ENCODE measurements at places on chromosomes 6 and 20. TPM values are rescaled to one million over a fixed set of nuclear protein-coding genes. Genes with fewer than 3 reads are reported as not detected.

Gene PHACTR2
- 14.6 TPM for total RNA-seq

Gene UNC5CL
- not detected for total RNA-seq

Gene NKX2-2
- 3.7 TPM for total RNA-seq

Gene OXT
- not detected for total RNA-seq

Gene SEMG1
- total RNA-seq, result not detected

Gene C4A
- total RNA-seq, result 0.27 TPM

- no peak for DNase-seq
Measured at GRCh38 chr6:71496018-71496721, 207.6 kb downstream of the OGFRL1 start.

DNA sequence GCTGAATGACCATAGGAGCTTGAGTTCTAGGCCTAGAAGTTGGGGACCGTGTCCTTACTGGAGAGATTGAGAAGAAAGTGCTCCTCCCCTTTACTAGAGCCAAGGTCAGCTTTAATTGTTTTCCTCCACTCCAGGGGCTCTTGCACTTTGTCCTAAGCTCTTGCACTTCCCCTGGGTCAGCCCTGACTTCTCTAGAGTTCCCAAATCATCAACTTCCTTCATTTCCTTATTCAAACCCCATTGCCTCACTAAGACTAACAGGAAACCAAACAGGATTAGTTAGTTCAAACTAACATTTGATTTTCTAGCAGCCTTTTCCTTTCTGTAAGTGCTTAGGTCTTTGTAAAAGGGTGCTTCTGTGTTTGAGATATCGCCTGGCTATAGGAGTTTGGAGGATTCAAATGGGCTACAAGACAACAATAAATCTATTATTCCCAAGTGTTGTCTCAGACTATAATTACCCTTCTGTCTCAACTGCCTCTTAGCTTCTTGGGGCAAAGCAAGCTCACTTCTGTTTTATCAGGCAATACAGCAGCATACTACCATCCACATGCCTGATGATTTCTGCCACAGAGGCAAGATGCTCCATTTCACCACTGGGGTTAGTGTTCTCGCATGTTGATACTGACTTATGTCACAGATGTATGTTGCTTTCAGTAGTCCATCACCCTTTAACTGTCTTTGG, 12.8 kb upstream of the DTNBP1 start:
- no peak for DNase-seq

GRCh38 chr6:34547701-34548644, 8.2 kb downstream of the SPDEF start:
- no peak for DNase-seq

GRCh38 chr6:113894712-113895674, 37.8 kb downstream of the MARCKS start:
- no peak for DNase-seq

GRCh38 chr6:111091987-111092386, 4.7 kb downstream of the SLC16A10 start:
- no peak for DNase-seq

- DNase-seq, result no peak
Measured at GRCh38 chr6:134721060-134721405, 228.9 kb downstream of the ALDH8A1 start.

DNA sequence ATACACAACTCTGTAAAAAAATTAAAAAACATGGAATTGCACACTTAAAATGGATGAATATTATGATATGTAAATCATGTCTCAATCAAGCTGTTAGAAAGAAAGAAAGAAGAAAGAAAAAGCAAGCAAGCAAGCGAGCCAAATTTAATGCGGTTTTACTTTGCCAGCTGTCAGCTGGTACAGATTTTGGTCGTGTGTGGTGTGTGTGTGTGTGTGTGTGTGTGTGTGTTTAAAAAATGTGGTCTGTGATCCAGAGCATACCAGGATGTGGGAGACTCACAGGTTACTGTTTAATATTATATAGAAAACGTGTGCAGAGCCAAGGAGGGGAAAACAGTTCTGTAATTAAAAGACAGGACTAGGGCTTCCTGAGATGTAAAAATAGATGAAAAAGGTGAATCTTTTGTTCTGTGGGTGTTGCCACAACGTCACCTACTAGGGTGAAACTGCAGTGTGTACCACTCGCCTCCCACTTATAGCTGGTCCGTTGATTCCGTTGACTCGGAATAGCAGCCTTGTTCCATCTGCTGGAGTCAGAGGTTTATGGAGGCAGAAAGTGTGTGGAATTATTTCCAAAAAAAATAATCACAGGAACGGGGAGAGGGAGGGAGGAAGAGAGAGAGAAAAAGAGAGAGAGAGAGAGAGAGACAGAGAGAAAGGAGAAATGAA, 197.7 kb downstream of the BCAS1 start:
- DNase-seq, result peak; percentile 40
